ENCODE measurements at places on chromosomes 6 and 20.

DNA sequence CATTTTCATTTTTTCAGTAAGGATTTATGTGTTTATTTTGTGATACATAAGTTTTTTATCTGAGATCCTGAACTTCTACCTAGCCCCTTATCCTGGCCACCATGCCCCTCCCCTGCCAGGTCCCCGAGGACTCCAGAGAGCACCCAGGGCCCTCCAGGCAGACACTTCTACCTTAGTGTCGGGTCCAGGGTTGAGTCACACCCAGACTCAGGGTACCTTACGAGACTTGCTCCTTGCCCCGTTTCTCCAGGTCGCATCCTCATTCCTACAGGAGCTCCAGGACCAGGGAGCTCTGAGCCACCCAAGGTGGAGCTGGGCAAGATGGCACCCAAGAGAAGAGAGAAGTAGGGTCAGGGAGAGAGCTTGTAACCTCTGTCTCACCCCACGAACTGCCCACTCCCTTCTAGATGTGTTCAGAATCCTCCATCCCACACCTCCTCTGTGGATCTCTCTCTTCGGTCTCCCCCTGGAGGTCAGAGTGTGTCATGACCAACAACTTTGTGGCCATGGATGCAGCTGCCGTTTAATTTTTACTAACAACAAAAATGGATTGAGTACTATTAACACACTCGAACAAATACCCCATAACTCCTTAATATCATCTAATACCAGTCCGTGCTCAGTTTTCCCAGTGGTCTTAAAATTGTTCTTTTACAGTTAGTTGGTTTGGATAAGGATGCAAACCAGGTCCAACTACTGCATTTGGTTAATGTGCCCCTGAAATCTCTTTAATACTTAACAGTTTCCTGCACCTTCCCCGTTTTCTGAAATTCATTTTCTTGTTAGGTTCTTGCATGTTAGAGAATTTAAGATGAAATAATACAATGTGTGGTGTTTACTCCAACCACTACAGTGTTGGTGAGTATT is 130.6 kb upstream of the INSM1 start:
- no peak for DNase-seq

GRCh38 chr6:17277256-17277655 is 3.9 kb upstream of the RBM24 start:
- no peak for DNase-seq

DNA sequence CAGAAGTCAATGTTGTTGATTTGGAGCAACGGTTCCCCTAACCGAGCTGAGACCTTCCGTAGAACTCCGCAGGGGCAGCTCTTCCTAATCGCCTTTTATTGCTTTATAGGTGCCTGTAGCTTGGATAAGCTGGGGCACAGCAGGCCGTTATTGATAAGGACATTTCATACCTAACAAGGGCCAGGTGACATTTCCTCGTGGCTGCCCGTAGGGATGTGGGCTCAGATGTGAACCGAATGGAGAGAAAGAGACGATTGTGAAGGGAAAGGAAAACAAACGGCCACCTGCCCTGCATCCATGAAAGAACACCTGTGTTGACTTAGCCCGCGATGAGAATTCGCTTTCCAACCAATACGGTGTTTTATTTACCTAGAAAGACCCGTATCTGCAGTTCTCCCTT is 53.3 kb upstream of the DACT2 start:
- no peak for DNase-seq

- no peak for DNase-seq
These were observed 49.8 kb downstream of the CPXM1 start for GRCh38 chr20:2750491-2751251.

GRCh38 chr6:63941747-63942470 is 306.3 kb downstream of the PHF3 start:
- DNase-seq, result no peak

DNA sequence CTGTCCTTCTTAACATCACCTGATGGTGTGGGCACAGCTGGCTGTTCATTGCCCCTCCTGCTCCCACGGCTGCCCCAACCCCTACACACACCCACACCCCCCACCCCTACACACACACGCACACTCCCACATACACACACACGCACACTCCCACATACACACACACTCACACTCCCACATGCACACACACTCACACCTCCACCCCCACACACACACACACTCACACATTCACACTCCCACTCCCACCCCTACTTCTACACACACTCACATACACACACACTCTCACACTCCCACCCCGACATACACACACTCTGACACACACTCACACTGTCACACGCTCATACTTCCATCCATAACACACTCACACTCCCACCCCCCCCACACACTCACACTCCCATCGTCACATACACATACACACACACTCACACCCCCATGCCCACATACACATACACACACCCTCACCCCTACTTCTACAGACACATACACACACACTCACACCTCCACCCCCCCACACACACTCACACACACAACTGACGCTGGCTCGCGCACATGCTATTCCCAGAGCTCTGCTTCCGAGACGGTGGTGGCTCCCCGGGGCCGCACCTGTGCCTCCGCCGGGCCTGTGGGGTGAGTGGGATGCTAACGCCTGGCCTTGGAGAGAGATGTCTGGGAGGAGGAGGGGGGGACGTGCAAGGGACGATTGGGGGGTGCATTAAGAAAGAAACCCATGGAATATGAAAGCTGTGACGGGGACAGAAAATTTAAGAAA is 174.8 kb upstream of the QKI start:
- no peak for DNase-seq

DNA sequence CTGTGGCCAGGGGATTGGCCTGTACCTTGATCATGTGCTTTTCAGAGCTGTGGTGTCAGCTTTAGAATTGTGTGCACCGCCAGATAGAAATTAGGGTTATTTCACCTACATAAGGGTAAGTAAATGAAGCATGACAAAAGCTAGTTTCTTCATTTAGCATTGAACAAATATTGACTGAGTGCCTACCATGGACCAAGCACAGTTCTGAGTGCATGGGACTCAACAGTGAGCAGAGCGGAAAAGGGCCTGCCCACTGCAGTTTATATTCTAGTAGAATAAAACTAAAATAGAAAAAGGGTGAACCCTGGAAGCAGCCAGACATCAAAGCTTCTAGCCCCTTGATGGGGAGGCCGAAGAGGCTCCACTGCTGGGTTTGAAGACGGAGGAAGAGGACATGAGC is 25.6 kb downstream of the ECT2L start:
- DNase-seq, result no peak

DNA sequence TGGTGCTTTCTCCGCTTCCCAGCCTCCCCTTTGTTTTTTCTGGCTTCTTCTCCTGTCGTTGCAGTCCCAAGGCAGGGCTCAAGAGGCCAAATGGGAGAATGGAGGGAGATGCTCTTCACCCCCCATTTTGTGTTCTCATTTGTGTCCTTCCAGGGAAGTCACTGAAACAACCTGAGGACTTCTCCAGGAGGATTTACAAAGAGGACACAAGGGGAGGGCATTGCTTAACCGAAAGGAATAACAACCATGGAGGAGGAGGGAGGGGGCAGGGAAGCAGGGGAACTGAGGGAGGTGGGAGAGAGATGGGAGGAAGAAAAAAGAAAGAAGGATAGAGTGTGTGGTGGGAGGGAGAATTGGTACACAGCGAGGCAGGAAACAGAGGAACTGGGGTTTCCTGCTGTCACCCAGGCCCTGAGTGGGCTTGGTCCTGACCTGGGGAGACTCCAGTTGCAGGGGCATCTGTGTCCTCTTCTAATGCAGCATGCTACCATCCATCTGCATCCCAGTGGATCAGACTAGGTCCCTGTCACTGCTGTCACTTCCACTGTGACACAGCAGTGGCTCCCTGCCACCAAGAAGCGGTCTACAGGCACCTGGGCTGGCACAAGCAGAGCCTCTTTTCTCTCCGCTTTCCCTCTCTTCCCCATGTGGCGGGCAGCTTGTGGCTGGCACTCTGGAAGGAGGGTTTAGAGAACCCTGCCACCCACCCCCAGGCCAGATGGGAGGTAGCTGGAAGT is 17.1 kb upstream of the MLN start:
- DNase-seq, result no peak

DNA sequence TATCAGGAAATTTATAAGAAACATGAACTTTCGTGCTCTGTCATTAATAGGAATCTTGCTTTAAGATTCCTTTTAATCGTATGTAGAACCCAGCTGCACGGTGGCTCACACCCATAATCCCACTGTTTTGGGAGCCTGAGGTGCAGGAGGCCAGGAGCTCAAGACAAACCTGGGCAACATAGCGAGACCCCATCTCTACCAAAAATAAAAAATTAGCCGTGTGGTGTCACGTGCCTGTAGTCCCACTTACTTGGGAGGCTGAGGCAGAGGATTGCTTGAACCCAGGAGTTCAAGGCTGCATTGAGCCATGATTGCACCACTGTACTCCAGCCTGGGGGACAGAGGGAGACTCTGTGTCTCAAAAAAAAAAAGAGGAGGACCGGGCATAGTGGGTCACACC is 7.4 kb downstream of the PTPRA start:
- no peak for DNase-seq

- DNase-seq, result no peak
These were observed 9.3 kb upstream of the SIRPB2 start for GRCh38 chr20:1500496-1500895.

GRCh38 chr20:15653396-15654207 is 919.6 kb downstream of the KIF16B start:
- no peak for DNase-seq

DNA sequence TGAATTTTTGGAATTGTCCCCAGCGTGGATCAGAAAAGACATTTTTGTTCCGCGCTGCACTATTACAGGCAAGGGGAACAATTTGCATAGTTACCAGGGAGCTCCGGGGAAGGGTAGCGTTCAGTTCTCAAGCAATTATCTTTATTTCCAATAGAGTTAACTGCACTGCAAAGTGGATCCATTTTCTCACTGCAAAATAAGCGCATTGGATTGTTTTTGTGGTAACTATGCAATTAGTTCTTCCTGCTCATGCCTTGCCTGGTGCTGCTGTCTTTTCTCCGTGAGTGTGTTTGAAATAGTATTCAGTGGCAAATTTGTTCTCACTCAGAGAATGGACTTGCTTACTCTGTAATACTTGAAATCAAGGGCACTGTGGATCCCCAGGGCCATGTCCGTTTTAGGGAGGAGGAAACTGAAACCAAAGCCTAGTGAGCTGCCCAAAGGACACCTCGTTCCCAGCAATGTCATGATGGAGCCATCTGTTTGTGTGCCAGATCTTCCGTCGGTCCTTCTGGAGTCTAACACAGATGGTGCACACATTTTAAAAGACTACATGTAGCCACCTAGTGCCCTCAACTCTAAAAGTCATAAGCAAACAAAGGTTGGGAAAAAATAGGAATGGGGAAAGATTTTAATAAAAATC is 7.4 kb upstream of the PCK1 start:
- DNase-seq, result no peak

DNA sequence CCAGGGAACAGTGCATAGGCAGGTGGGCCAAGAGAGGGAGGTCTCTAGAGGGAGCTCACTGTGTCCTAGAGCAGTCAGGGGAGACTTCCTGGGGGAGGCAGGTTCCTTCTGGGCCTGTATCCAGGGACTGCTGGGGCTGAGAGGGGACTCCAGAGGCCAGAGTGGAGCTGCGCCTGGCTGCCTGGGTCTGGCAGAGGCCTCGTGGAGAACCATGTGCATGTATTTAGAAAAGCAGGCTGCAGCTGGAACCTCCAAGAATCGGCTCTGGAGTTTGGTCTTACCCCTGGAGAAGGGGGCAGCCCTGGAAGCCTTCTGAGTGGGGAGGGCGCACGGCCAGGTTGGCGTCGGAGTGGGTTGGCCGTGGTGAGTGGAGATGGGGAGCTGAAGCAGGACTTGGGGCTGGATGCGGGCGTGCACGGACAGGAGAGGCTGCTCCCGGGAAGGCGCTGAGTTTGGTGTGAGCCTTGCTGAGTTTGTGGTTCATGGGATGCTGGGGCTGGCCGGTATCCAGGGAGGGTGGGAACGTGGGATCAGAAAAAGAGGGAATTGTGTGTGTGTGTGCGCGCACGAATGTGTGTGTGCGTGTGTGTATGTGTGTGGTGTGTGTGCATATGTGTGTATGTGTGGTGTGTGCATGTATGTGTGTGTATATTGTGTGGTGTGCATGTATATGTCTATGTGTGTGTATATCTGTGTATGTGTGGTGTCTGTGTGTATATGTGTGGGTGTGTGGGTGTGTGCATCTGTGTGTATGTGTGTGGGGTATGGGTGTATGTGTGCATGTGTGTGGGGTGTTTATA is 10.8 kb downstream of the VSTM2L start:
- no peak for DNase-seq

DNA sequence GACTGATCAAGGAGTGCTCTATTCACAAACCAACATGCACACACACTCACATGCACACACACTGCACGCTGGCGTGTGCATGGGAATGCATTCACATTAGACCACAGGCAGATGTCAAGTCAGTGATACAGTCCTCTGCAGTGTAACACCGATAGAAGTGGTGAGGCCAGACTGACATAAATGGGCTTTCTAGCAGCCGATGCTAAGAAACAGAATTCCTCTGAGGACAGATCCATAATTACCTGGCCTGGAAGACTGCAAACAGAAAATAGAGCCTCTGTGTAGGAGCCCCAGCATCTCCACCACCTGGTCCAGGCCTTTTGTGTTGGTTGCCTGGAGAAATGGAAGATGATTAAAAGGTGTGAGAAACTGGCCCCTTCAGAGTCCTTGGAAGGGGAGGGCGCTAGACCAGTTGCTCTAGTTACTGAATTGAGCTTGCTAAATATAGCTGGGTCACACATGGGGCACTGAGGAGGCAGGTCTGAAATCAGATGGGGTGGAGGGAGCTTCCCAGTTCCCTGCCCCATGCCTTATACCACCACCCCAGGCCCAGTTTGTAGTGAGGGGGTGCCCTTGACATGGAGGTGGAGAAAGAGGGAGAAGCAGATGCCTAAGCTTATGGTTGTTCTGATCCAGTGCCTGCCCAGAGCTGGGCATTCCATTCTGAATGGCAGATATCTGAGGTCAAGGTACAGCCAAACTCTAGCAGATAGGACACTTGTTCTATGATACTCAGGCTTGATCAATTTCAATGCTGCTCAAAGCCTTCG is 233.8 kb downstream of the LRFN2 start:
- DNase-seq, result no peak

DNA sequence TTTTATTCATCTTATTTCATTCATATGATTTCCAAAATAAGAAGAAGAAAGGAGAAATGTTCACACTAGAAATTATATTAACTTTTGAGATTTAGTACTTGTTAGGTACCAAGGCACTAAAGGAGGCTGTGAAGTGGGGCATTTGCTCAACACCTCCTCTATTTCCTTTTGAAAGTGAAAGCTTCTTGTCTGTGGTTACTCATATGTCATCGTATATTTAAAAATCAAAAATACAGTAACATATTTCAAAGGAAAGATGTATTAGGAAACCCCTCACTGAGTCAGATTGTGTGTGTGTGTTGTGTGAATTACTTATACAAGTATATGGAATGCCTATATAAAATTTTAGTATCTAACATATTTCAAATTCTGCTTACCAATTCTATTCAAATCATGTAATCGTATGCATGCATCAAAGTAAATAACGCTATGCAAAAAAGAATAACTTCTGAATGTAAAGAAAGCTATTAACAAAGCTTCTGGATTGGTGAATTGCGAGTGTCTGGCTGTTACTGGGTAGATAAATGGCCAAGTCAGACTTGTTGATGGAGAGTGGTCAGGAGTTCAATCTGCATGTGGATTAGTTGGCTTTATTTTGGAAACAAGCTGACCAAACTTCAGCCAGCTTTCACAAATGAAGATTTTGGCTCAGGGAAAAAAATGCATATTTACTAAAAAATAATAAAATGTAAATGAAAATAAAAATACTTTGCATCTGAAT is 70.9 kb downstream of the PACRG start:
- DNase-seq, result no peak

- DNase-seq, result no peak
These were observed 25.8 kb downstream of the BCAS4 start for GRCh38 chr20:50820515-50821256.

Data from occipital lobe (tissue), 3 donors.